HT1080 (cell line): ENCODE measurements at places on chromosomes 16 and 17. TPM values are rescaled to one million over a fixed set of nuclear protein-coding genes. Genes with fewer than 3 reads are reported as not detected.
A peak's percentile ranks its signal among the peaks of the same experiment; 100 is the strongest.

PRRT2 gene
- total RNA-seq, result 0.60 and 4.5 TPM in 2 replicates

- DNase-seq, result no peak
Observed at GRCh38 chr16:17512636-17513220, 42.0 kb upstream of the XYLT1 start.

DNA sequence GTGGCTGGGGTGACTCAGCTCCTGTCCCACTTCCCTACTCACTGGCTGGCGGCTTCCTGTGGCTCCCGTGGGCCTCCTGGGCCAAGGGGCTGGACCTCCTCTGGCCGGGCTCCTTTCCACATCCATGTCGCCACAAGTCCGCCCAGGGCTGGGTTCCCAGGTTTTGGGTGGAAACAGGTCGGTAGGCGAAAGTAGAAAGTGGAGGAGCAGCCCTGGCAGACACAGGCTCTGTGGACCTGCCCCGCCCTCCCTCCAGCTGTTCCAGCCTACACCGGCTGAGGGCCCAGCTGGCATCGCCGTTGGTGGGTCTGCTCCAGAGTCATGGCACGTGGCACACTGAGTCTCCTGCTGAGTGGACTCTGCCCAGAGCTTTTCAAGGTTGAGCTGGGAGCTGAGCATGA, 28.7 kb downstream of the GSE1 start:
- DNase-seq, result peak; percentile 28

DNA sequence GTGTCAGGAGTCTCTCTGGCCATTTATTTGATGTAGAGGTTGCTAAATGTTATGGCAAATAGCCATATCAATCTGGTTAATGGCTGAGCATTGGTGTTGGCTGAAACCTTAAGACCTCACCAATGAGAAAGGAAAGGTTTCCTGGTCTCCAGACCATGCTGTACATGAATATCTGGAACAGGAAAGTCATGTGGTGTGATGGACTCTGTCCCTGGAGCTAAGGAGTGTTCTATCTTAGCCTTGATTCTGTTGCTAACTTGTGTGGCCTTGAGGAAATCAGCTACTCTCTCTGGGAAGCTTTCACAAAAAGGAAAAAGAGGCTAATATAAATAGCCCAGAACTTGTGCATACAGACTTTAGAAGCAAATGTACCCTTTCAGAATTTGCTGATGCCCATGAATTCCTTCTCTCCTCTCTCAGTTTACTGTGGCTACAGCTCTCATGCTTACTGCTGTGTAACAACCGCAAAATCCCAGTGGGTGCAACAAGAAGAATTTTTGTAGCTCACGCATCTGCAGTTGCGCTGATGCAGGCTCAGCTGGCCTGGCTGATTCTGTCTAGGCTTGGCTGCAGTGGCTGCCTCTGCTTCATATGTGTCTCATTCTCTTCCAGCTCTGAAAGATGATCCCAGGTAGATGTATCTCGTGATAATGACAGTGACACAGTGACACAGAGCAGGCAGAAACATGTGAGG, 287.5 kb downstream of the NPIPA8 start:
- DNase-seq, result no peak

- DNase-seq, result no peak
Observed at GRCh38 chr16:86051368-86052114, 152.6 kb downstream of the IRF8 start.

GRCh38 chr16:610513-611381, 20.0 kb upstream of the WFIKKN1 start:
- DNase-seq, result no peak

GRCh38 chr16:87851601-87852000, 17.7 kb downstream of the SLC7A5 start:
- DNase-seq, result no peak
